HT1080 (cell line): ENCODE measurements at places on chromosomes 5 and 9. TPM values are rescaled to one million over a fixed set of nuclear protein-coding genes. Genes with fewer than 3 reads are reported as not detected.

ZNF366 gene
- not detected in 2 replicates for total RNA-seq

C5 gene
- 0.17 and 1.1 TPM in 2 replicates for total RNA-seq

FBLL1 gene
- not detected in 2 replicates for total RNA-seq

WWC1 gene
- 48.7 and 52.8 TPM in 2 replicates for total RNA-seq

PLGRKT gene
- 33.6 and 36.5 TPM in 2 replicates for total RNA-seq

WNT8A gene
- not detected in 2 replicates for total RNA-seq

PCDHB7 gene
- total RNA-seq, result 0.05 TPM in 1 of 2 replicates, not detected in the other

DNA sequence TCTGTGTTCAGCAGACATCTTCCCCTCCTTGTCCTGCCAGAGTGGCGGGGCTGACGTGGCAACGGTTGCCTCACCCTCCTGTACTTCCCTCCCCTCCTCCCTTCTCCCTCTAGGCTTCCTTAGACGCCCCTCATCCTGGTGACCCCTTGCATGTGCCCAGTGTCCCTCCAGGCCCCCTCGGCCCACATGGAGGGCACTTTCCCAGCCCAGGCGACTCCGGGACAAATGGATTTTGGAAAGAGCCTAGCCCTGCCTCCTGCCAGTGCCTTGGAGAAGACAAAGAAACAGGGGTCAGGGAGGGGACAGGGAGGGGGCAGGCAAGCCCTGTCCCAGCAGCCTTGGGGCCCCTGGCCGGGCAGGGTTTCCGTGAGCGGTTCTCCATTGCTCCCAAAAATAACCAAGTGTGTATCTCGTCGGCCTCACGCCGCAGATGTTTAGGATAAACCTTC, 38.3 kb upstream of the NEURL1B start:
- DNase-seq, result no peak

- DNase-seq, result no peak
Measured at GRCh38 chr9:126698756-126699155, 85.0 kb downstream of the LMX1B start.

GRCh38 chr5:134249469-134250379, 23.9 kb upstream of the PPP2CA start:
- DNase-seq, result peak; percentile 30

DNA sequence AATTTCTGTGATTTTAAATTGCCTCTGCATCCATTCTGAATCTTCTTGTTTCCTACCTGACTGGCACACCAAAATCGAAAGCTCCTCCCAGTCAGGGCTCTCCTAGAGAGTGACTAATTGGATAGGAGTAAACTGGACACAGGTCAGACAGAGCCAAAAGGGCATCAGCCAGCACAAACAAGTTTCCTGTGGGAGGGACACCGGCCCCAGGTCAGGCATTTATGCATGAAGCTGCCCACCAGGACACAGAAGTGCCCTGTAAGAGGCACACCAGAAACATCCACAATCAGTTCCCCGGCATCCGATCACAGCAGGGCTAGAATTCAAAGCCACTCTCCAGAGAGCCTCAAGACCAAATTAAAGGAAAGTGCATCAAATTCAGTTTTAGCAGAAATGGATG, 78.4 kb downstream of the SFXN1 start:
- no peak for DNase-seq

DNA sequence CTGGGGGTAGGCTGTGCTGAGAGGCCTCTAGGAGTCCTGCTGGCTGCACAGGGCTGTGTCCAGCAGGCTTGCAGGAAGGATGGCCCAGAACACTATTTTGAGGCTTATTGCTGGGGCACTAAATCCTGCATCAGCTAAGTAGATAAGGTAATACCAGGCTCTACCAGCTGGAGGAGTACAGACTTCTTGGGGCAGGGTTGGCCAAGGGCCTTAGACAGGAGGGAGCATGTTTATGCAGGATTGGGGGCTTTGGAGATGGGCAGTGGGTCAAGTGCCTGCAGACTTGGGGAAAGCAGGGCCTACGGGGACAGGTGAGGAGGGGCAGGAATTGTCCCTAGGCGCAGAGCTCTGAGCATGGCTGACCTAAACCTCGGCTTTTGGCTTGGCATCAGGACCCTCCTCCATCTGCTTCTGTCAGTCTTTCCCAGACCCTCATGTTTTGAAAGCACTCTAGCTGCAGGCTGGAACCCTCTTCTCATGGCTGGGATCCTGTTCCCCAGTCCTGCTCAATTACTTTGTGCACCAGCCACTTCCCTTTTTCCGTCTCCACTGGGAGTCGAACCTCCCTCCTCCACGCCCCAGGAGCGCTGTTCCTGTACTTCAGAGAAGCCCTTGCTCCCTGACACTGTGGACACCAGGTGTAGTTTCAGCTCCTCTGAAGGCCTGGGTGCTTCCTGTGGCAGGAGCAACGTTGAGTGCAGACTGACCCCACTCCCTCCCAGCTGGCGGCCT, 61.0 kb upstream of the SPTLC1 start:
- no peak for DNase-seq

GRCh38 chr9:117718085-117718484, 13.9 kb downstream of the TLR4 start:
- peak; percentile 65 for DNase-seq

- DNase-seq, result peak; percentile 95
Measured at GRCh38 chr9:128098297-128099230, 29.0 kb downstream of the PTGES2 start.

- DNase-seq, result no peak
Measured at GRCh38 chr5:96426831-96427230, 6.2 kb downstream of the PCSK1 start.

DNA sequence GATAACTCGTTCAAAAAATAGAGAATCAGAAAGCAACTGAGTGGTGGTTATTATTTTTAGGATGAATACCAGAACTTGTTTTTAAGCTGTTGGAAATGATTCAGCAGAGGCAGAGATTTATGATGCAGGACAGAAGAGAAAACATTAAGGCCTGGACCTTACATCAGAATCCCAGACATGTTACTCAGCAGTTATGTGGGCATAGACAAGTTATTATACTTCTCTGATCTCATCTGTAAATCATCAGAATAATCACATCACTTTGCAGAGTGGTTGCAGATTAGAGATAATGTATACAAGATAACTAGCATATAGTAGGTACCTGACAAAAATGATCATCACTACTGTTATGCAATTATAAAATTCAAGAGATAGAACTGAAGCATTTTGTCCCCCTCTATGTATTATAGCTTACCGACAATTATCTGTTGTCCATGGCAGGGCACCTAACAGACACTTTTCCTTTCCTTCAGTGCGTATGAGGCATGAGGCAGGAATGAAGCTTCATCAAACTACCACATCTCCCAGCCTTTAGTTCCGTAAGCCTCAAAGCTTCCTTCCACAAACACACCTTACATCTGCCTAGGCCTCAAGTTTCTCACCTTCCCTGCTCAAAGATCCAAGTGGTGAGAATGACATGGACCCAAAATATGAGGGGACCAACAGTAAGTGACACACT, 165.9 kb downstream of the DENND1A start:
- DNase-seq, result peak; percentile 3

GRCh38 chr9:35727676-35728040, 4.3 kb downstream of the TLN1 start:
- no peak for DNase-seq

- DNase-seq, result peak; percentile 64
Measured at GRCh38 chr9:84975926-84976325, 306.4 kb downstream of the NTRK2 start.

DNA sequence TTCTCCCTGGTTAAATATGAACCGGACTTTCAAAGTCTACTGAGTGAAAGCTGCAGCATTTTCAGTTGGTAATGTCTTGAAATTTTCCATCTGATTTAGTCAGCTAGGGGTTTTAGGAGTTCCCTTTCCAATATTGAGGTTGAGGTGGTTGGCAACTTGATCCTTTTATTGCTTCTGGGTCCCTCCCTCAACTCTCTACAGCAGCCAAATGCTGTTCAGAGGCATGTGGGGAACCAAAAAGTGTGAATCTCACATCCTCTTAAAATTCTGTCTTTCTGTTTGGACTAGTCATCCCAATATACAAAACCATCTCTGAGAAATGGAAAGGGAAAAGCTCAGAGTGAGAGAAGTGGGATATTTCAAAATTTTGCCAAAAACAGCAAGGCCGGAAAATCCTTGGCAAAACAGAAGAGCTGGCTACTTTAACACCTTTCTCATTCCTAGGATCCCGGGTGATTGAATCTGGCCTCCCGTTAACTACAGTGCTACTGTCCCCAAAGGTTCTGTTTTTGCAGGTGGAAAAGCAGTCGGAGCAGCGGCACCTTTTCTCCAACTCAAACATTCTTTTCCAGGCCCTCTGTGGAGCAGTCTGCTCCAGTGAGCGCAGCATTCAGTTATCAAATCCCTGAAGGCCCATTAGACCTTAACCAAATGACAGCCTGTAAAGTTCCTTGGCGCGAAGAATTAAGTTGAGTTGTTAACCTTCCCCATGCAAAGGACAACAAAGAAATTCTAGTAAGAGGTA, 345.9 kb upstream of the NUDT12 start:
- DNase-seq, result no peak

DNA sequence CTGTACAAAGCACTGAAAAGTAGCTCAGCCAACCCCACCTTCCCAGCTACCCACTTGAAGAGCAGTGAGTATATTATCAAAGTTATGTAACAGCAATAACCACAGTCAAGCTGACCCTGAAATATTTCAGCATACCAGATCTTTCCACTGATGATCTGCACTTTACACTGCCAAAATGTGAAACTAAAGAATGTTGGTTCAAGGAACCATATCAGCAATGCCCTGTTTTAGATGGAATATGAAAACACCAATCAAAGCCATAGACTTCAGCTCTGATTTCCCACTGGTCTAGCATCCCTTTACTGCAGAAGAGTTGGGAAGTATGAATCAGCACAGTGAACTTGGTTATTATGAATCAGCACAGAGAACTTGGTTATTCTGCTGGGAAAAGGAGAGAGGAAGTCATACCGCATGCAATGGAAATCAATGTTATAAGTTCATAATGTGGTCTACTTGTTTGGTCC, 20.0 kb downstream of the CEMIP2 start:
- peak; percentile 78 for DNase-seq

- no peak for DNase-seq
Measured at GRCh38 chr9:131334629-131335367, 45.3 kb downstream of the PLPP7 start.

DNA sequence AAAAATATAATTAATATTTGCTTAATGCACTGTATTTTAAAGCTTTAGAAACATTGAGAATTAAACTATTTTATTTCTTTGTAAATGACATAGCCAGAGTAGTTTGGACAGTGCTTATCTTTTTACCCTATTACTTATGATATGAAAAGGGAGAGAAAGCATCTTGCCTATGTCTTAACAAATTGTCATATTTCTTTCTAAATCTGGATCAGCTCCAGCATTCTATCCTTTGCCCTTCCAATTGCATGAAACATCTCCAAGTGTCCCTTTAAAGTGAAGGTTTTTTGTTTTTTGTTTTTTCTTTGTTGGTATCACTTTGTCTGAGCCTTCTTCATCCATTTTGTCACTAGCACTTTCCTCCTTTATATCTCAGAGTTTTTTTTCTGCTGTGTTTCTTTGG, 511.6 kb upstream of the FAM174A start:
- DNase-seq, result no peak

GRCh38 chr5:10797261-10797660, 36.2 kb upstream of the DAP start:
- no peak for DNase-seq

DNA sequence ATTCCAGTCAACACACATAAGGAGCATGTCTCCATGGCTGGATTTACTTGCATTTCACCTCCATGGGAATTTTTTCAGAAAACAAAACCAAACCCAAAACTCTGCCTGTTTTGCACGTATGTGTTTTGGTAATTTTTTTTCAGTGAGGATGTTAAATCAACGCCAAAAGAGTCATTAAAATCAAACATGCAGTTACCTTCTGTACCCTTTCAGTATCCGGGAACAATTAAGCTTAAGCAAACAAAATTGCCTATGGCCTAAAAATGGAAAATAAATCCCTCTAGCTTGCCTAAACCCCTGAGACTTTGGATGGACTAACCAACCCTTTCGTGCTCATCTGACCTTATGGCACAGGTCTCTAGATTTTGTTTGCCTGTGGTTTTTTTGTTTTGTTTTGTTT, 209.2 kb upstream of the KLF4 start:
- no peak for DNase-seq

GRCh38 chr9:122151267-122151828, 8.2 kb downstream of the NDUFA8 start:
- no peak for DNase-seq

DNA sequence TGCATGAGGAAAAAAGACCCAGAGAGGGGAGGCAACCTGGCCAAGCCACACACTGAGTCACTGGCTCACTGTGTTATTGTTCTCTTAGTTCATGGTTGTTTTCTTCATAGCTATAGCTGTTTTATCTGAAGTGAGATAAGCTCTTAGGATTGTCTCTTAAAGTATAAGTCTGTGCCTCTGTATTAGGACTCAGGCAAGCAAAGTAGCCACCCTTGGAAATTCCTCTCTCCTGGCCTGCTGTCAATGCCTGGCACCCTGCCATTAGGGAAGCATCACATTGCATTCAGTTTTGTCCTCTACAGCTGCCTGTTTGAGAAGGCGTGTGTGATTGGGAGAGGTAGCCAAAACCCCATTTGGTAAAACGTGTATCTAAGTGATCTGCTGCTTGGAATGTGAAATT, 147.4 kb upstream of the GLRA1 start:
- DNase-seq, result no peak

DNA sequence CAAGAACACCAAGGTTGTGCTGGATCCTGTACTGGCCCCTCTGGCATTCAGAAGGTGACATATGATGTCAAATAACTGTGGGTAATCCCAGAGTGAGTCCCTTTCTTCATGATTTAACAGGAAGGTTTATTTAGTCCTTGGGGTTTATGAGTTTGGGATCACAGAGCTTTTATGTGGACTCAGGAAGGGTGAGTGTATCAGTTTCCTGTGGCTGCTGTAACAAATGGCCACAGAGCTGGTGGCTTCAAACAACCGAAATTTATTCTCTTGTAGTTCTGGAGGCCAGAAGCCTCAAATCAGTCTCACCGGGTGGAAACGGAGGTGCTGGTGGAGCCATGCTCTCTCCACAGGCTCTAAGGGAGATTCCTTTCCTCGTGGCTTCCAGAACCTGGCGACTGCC, 157.7 kb downstream of the MELK start:
- no peak for DNase-seq

DNA sequence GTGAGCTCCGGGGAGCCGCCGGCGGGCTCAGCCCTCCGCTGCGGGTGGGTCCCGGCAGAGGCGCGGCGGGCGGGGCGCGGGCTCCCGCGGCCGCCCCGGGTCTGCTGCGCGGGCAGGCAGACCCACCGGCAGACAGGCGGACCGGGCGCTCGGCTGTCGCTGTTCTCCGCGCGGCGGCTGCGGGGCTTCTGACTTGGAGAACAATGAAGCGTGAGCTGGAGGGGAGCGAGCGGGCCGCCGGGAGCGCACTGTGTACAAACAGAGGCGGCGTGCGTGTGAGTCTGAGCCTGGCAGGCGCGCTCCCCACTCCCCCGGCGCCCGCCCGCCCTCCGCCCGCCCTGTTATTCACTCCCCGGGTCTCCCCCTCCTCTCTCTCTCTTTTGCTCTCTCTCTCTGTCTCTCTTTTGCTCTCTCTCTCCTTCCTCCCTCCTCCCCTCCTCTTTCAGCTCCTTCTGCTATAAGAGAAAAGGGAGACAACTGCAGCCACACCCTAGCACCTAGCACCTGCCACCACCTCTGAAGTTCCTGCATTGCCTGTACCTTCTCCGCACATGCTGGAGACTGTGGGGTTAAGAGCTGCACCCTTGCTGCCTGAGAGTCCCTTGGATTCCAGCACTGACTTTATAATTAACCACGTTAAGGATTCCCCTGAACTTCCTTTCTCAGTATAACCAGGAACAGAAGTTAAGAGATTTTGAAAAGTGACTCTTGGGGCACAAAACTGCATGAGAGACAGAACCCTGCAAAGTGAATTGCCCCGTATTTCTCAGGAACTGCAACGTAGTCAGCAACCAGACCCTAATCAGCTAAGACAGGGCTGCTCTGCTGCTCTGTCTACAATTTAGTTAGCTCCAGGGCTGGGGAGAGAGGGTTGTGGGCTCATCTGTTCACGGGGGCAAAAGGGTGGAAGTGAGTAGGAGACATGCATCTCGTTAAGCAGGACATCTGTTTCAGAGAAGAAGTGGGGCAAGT, at the start of gene EDIL3:
TSS of gene EDIL3 (minus strand) at position 277 of the 972 bp plus-strand sequence. CDS start 506 bp downstream, outside the sequence.
- peak; percentile 21 for DNase-seq
